ENCODE measurements at places on chromosomes 7 and 10.
A peak's percentile ranks its signal among the peaks of the same experiment; 100 is the strongest.

DNA sequence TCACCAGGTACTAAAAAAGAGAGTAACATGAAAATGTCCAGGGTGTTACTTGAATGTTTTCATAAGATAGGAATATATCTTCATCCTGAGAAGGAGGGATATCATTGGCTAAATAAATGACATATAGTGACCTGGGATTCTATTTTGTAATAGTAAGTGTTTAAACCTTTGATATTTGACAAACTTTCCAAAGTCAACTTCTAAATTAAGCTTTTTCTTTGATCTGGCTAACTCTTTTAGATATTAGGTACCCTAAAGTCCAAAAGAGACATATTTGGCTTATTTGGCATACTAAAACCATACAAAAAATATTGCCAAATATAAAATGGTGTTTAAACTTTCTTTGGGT lies 22.4 kb upstream of the CREB3L2 start:
- no peak for DNase-seq

DNA sequence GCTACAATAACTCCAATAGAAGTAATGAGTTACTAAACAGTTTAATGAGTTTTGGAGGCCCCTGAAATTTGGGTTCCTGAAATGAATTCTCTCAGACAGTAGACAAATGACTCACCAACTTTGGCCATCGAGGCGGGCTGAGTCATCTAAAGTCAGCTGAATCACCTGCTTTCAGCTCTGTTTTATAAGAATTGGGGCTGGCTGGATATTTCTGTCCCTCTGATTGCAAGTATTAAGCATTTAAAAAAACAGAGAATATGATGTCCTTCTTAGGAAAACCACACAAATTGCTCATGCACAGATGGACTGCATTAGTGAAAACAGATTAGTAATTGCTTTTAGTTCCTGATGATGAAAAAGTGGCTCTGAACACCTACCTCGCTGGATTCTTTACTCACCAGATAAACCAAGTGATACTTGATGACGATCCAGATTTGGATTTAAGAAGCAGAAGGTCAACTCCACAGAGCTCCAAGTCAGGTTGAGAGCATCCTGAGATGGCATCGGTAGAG lies 59.1 kb downstream of the ZNF365 start:
- no peak for DNase-seq

DNA sequence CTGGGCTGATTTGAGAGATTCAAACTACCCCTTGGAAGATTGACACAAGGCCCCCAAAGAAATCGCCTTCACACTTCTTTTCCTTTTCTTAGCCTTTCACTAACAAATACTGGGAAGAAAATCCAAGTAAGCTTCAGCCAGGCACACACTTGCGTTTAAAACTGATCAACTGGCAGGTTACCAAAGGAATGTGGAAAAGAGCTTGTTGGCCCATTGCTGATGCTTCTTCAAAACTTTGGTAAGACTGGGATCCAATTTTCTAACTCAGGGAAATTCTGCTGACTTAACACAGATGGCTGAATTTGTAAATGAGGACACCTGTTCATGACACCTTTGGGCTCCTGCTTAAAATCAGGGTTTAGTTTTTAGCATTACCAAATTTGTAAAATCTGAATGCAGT lies 464.5 kb upstream of the GALNT17 start:
- no peak for DNase-seq

DNA sequence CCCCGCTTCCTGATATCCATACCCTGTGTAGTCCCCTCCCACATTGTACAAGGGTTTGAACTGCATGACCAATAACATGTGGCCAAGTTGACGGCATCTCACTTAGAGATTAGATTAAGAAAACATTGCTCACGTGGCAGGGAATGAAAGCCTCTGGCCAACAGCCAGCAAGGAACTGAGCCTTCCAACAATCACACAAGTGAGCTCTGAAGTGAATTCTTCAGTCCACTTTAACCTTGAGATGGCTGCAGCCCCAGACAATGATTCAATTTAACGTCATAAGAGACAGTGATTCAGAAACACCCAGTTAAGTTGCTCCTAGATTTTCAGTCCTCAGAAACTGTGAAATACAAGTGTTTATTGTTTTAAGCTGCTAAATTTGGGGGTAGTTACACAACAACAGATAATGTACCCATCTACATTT lies 165.9 kb upstream of the PLXNA4 start:
- no peak for DNase-seq

DNA sequence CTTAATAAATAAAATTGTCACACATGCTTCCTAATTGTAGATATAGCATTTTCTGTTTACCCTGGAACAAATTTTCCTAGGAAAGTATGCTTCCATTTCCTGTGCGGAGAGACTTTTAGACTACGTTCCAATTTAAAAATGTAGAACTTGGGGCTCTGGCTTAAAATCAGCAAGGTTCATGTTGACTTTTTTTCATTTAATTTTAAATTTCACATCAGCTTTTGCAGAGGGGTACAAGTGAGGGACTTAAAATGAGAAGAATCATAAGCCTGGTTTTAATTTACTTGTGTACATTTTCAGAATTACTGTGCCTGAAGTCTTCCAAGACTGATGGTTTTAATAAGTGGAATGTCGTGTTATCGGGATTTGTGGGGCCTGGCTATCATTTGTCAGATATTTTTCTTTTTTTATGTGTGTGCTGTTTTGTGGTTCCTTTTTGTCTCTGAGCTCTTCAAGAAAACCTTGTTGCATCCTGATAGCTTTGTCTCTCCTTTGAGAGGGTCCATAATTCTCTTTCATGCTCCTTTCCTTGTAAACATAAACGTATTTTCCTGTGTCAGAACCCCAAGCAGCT lies 8.8 kb upstream of the ATRNL1 start:
- DNase-seq, result no peak

GRCh38 chr7:22633954-22634474 lies 93.0 kb upstream of the IL6 start:
- no peak for DNase-seq

DNA sequence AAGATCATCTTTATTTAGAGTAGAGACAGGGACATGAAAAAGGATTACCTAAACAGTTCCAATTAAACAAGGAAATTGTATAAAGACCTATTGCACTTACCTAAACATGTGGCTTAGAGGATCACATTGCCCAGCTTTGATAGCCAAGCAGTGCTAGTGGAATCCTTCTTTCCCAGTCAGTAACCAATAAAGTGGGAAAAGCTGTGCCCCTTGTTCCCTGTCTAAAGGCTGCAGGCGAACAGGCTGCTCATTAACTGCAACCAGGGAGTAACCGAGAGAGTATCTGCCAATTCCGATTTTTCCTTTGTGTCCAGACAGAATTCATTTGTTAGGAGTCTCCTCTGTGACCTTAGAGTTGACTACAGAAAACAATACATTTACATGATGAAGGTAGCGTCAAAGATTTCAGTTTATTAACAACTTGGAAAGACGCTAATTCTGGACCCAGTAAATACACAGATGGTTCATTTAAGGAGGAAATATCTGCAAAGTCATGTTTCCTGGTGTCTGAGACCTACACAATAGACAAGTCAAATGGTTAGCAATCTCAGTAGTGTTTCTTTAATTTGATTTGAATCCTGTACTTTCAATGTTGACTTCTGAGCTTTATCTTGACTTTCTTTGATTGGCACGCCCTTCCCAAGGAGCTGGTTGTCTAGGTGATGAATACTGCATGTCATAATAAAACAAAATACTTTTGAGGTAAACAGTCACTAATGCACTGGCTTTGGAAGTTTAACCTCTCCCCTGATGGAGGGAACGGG lies 57.3 kb upstream of the MET start:
- no peak for DNase-seq

GRCh38 chr7:55127135-55127551 lies 108.3 kb downstream of the EGFR start:
- DNase-seq, result no peak

DNA sequence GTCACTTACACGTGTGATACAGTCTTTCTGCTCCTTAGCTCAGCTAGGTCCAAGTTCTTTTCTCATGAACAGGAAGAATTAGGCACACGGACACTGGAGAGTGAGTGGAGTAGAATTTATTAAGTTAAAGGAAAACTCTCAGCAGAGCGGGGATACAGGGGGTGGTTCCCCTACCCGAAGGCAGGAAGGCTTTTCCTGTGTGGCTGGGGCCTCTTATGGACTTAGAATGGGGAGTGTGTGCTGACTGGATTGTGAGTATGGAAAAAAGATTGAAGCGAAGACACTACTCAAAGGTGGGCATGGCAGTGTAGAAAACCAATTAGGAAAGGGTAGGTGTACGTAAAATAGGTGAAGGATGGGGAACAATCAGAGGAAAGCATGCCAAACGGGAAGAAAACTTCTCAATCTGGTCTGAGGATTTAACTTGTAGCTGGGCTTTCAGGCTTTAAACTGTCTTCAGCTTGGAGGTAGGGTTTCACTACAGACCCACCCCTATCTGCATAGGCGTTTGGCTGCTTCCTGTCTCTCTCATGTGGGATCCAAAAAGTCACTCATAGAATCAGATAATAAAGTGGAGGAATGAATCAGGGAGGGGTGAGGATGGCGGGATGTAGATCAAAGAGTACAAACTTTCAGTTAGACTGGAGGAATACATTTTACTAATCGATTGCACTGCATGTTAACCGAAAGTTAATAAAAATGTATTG lies 104.2 kb downstream of the ANKRD7 start:
- DNase-seq, result no peak

GRCh38 chr7:155198196-155198892 lies 99.3 kb upstream of the INSIG1 start:
- peak; percentile 33 for DNase-seq
